Stimulated activated CD8-positive, alpha-beta memory T cell treated with anti-CD3 and anti-CD28 coated beads, Interleukin-4, amount 100 ng/mL, for 1 hour (primary cell): ENCODE measurements at places on chromosomes 2 and 18.

- DNase-seq = no peak
Measured at GRCh38 chr2:201852462-201852861, 46.1 kb downstream of the CDK15 start.

DNA sequence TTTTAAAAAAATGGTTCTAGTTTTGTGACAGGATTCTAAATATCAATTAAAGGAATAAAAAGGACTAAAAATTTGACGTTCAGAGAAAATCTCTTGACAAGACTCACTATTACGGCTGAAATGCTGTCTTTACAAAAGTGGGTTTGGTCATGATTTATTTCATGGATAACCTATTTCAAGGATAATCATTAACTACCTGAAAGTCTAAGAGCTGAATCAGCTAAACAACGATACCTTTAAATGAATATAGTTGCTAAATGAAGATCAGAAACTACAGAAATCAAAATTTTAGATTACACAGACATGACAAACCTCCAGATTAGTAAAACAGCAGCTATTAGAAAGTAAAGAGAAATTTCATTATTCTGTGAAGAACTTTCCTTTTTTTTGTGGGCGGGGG is 35.7 kb downstream of the RTTN start:
- no peak for DNase-seq

DNA sequence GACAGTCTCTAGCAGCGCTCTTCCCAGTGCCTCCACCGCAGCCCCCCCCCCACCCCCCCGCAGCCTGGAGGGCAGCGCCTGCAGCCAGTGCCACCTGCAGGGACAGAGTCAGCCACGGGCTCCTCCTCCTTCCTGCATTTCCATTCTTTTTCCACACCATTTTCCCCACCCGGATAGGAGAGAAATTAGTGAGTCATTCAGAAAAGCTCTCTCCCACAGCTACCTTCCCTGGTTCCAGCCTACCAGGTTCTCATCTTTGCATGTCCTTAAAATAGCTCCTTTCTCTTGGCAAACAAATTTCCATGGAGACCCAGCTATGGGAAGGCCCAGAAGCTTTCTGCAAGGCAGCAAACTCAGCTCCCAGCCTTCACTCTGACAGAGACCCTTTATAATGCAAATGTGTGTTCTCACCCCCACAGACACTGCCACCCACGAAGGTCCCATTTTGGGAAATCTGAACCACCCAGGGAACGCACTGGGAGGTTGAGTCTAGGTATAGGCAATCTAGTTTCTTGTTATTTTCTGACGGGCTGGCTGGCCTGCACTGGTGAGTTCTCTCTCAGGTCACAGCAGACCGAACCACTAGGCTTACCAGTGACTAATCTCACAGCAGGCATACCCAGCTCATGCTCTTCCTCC is 41.8 kb upstream of the ATG16L1 start:
- DNase-seq = no peak

DNA sequence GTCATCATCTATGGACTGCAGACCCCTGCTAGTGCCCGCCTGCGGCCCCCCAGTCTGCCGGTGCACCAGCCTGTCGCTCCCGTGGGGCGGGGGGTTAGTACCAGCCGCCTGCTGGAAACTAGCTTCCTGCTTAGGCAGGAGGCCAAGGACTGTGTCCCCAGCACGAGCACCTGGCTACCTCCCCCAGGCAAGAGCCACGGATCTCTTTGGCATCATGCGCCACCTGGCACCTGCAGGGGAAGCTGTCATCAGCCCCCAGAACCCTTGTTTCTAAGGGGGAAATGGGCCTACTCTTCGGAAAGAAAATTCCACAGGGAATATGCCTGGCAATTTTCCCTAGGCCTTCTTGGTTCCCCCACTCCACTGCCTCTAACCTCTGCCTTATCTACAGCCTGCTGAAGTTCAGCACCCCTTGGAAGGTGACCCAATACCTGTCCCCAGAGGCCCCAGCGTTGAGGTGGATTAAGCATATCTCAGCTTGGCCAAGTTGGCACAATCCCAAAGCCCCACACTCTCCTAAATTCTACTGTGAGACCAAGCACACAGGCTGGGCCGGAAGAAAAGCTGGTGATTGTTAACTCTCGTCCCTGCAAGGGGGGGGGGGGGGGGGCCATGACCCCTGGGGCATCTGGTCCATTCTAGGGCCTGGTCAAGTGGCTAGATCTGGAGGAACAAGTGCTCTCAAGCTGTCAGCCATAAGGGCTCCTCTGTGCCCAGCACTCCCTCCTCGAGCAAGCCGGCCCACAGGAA is 62.0 kb upstream of the POMC start:
- DNase-seq = no peak

DNA sequence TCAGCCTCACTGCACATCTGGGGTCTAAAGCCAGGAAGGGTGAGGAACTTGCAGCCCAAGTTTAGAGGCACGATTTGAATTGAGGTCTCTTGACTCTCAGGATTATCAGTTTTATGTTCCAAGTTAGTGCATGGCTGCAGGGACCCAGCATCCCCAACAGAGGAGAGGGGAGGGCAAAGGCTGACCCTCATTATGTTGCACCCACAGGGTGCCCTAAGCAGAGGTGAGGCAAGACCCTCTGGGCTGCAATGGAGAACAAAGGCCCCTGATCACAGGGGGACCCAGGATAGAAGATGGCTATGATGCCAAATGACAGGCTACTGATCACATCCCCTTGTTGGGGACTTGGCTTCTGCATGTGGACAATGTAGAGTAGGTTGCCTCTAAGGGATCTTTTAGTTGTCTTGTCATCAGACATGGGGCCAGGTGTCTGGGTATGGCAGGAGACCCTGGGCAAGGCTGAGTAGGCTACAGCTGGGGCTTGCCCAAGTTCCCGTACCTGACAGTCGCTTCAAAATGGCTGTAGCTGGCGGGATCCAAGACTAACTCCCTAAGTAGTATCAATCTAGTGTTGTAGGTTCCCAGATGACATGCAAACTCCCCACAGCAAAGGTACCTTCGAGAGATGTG is 4.5 kb upstream of the GDF7 start:
- DNase-seq = no peak

DNA sequence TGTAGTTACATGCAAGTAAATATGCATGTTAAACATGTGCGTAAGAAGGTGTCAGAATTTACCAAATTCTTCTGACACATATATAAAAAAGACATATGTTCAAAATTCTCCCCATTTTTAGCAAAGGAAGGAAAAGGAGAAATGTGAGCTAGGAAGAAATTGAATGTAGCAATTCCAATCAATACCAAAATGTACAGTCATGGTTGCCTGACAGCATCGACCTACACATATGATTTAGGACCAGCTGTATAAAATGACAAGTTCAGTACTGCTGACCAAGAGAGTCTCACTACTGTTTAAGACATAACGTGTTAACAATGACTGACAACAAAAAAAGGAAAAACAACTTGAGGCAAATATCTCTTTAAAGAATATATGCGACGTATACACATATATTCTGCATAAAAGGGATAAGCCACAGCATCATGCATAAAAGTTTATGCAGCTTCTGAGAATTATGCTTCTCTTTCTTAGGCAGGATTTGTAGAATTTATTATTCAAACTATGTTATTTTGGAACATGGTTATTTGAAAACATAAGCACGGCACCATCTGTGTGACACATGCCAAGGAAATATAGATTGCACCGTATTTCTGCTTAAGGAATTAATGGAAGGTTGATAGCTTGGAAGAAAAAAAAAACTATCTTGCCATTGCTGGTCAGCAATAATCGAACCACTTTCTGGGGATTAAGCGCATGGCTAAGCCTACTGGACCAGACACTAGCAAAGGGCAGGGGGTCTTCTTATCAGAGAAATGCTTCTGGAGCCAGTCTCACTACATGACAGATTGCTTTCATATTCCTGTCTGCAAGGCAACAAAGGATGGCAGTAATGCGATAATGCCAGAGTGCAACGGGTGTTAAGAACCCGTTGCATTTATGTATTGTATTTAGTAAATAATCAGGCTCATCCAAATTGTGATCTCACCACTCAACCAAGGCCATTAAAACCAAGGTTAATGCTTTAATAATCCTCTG is 154.0 kb downstream of the WDPCP start:
- DNase-seq = no peak

- DNase-seq = no peak
Measured at GRCh38 chr2:9187620-9188214, 18.9 kb upstream of the ASAP2 start.

DNA sequence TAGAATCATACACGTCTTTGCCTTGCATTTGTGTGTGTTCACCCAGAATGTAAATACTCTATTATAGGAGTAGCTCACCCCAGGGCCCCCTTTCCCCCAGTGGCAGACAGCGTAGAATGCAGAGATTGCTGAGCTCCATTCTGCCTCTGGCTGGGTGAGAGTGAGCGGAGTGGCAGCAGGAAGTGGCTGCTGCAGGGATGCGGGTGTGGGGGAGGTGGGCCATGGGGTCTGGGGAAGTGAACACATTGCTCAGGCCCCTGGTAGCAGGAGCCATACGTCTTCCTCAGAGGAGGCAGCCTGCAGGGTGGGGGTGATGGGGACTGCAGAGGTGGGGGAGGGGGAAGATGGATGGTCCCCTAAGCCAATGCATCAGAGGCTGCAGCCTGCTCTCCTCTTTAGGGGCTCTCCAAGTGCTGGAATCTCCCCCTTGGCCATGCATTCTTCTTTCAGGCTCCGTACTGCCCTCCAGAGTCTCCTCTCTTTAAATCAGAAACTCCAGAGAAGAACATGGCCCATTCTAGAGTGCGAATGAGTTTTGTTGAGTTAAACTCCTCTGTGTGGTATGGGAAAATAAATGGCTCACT is 72.2 kb downstream of the CELF4 start:
- DNase-seq = no peak

DNA sequence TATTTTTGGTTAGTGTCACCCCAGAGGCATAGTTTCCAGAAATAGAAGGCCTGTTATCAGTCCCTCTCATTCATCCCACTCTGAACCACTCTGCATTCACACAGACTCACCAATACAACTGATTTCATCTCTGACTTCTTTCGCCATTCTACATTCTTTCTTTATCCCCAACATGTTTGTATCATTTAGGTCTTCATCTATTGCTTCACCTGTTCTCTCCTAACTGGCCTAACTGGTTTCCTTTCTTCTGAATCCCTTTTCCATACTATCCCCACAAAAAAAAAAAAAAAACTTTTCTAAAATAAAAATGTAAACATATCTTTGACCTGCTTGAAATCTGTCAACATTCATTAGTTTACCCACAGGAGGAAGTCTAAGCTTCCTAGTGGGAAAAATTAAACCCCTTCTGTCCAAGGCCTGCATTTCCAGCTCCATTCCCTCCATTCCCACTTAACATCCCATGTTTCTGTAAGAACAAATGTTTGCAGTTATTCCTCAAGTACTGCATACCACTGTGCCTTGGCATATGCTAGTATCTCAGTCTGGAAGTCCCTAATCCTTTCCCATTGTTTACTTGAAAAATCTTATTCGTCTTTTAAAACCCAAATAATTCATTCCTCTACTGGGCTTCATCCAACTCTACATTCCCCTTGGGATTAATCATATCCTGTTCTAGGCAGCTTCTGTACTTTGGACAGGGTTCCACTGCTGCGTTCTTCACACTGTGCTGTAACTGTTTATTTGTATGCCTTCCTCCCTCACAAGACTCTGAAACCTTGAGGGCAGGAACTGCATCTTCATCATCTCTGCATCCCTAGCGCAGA is 68.5 kb downstream of the FIGN start:
- DNase-seq = no peak

DNA sequence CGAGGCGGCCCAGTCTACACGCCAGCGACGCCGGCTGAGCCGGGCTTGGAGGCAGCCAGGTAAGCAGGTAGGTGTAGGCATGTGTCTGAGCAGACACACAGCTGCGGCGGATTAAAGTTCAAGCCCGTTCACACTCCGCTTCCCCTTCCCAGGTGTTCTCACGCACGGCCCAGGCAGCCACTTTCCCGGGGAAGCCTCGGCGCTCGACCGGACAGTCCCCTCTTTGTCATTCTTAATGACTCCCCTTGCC is 367 bp downstream of the TGFA start:
- no peak for DNase-seq

- no peak for DNase-seq
Measured at GRCh38 chr2:88811233-88811632, 119.8 kb downstream of the RPIA start.

DNA sequence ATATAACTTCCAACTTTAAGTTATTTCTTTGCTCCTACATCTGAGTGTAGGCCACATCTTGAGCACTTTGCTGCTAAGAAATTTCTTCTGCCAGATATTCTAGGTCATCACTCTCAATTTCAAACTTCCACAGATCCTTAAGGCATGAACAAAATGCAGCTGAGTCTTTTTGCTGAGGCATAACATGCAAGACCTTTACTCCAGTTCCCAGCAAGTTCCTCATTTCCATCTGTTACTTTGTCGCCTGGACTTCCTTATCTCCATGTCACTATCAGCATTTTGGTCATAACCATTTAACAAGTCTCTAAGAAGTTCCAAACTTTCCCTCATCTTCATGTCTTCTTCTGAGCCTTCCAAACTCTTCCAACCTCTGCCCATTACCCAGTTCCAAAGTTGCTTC is 1077.3 kb upstream of the TMEFF2 start:
- DNase-seq = no peak

DNA sequence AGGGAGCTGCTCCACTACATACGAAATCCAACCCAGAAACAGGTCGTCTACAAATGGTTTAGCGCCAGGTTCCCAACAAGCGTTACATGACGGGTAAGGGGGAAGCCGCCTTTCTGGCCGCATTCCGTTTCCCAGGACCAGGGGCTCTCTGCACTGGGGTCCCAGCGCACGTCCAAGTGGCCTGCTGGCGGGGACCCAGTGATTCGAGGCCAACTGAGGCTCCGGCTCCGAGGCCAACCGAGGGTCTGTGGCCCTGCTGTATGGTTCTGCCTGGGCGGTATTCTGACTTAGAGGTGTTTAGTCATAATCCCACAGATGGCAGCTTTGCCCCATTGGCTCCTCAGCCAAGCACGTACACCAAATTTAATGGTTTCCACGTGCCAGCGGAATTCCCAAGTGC is 127.2 kb downstream of the PKP4 start:
- no peak for DNase-seq

DNA sequence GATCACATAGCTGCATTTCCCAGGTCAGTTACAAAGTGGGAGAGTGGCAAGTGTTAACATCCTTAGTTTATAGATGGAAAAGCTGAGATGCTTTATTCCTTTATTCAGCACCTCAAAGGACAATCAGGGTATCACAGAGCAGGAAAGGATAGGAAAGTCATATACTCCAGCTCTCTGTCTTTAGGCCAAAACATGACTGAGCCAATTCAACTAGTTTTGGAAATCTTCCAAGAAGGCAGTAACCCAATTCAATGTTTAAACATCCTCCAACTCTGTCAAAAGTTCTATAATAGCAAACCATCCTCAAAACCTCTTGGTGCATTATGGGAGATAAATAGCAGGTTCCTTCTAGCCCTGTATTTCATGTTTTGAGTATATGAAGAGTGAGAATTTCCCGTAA is 25.2 kb downstream of the CASP8 start:
- DNase-seq = no peak

DNA sequence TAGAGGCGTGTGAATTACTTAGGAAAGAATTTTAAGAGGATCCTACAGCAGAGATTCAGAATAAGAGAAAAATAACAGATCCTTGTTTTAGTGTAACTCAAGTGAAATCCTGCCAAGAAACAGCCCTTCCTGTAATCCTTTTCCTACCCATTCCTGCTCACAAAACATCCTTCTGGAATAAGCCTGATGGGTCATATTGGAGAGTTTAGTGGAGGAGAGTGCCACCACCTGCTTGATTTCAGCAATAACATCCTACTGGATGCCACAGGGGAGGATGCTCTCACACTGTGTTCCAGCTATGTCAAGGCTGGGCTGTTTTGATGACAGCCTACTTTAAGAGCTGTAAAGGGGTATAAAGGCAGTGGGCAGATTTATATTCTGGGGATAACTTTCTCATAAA is 54.8 kb upstream of the CCDC178 start:
- DNase-seq = no peak

GRCh38 chr2:172672114-172672513 is 63.5 kb upstream of the RAPGEF4 start:
- no peak for DNase-seq

- no peak for DNase-seq
Measured at GRCh38 chr2:95799892-95800291, 191.7 kb downstream of the ANKRD36C start.
